ENCODE measurements at places on chromosomes 16 and 17.

- no peak for DNase-seq
These were observed 286.9 kb downstream of the CPPED1 start for GRCh38 chr16:12516621-12517309.

DNA sequence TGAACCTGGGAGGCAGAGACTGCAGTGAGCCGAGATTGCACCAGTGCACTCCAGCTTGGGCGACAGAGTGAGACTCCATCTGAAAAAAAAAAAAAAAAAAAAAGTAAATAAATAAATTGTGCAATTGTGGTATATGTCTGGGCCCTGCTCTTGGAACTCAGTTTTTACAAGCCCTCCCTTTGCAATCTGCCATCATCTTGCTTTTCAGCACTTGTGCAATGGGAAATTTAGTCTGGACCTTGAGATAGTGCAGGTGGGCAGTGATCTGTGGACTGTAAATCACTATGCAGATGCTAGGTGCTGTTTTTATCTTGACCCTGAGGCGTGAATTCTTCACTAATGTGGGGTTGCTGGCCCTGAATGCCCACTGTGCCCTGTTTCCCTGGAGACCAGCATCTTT, 6.5 kb upstream of the RAP1GAP2 start:
- no peak for DNase-seq

DNA sequence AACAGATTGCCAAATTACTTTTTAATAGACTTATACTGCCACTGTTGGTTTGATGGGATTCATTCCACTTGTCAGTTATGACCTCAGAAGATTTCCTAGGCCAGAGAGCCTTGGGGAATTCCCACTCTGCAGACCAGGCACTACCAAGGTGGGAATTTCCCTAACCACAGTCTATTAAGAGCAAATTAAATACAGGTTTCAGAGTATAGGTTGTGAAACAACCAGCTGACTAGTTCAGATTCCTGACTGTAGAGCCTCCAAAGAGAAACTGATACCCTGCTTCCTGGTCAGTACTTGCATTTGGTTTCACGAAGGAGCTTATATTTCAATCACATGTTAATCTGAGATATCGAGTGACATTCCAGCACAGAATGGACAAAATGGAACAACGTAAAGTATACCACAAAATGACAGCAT, 186.5 kb downstream of the STX8 start:
- DNase-seq, result no peak

GRCh38 chr17:8079291-8080207, 8.0 kb downstream of the ALOX12B start:
- peak; percentile 83 for DNase-seq

DNA sequence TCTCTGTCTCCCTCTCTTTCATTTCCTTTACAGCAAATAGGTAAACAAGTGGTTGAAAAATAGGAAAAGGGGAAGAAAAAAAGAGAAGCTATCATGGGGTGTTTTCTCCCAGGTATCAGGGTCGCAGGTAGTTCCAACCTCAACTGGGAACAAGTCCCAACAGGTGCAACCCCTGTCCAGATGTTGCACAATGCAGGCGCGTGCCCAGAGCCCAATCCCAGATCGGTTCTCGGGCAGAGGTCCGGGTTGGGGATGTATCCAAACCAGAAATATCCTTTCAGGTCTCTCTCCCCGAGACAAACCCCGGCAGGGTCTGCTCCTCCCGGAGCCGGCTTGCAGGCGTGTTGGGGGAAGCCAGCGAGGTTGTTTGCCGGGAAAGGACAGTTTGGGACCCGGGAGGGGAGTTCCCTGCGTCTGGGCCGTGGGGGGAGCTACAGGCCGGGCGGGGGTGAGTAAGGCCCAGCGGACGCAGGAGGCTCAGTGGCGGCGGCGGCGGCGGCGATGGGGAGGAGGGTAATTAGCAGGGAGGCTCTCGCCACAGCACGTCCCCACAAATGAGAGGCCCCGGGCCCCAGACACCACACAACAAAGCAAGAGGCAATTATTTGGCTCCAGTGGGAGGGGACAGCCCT, 21.2 kb upstream of the SP6 start:
- no peak for DNase-seq

- DNase-seq, result no peak
These were observed 99.6 kb downstream of the SOCS1 start for GRCh38 chr16:11156401-11156800.

- DNase-seq, result no peak
These were observed 90.8 kb upstream of the DNAH17 start for GRCh38 chr17:78667741-78668640.

DNA sequence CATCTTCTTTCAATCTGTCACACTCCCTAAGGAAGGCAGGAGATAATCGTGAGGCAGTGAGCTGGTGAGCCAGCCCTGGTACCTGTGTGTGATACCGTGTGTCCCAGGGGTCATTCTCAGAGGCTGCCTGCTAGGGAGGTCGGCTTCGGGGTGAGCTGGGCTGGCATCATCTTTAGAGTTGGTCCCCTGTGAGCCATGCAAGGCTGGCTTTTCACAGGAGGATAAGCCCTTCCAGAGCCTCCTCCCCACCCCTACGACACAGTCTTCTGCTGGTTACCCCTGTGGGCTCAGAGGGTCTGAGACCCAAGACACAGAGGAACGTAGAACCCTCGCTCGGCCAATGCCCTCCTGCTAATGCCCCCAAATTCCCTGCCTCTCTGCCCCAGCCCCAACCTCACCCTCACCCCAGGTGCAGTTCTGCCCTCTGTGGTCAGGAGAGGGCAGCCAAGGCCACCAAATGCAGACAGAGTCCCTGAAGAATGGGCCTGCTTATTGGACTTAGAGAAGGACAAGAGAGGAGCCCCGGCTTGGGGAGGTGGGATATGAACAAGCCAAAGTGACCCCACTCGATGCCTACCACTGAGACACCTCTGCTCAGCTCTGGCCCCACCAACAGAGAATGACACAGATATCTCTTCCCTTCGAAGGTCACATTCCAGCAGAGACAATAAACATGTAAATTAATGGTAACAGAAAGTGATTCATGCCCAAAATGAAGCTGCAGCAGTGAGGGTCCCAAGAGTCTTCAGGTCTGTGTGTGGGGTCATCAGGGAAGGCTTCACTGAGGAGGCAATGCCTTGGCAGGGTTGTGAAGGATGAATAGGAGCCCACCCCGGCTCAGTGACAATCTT, 80.8 kb upstream of the CCL1 start:
- DNase-seq, result no peak

GRCh38 chr16:73060892-73061490, 13.1 kb upstream of the ZFHX3 start:
- DNase-seq, result no peak
